NCI-H187 treated with DMSO at 0.1 percent for 48 hours (cell line): ENCODE measurements at places on chromosomes 1 and 21.
A peak's percentile ranks its signal among the peaks of the same experiment; 100 is the strongest.

- no peak for DNase-seq
These were observed 78.2 kb downstream of the DNTTIP2 start for GRCh38 chr1:93800856-93801255.

GRCh38 chr1:42962641-42963377, 4.1 kb upstream of the SLC2A1 start:
- DNase-seq: peak; percentile 33

DNA sequence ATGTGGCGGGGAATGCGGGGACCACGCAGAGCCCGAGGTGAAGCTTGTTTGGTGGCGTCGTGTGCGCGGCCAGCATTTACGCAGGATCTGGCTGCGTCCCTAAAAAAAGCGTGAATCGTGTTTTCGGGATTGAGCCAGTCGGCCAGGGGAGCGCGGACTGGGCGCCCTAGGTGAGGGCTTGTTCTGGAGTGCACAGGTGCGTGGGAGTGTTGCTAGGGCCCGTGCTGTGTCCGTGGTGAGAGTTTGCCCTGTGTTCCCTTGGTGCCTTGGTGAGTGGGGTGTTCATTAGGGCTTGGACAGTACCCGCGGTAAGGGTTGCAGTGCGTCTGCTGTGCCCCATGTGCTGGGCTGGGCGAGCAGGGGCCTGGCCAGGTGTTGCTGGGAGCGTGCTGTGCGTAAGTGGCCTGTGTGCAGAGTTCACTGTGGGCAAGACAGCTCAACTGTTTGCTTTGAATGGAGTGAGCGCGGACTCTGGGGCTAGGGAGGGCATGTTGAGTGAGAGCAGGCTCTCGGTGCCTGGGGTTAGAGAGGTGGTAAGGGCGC, 673 bp downstream of the CD46 start:
- DNase-seq: no peak

DNA sequence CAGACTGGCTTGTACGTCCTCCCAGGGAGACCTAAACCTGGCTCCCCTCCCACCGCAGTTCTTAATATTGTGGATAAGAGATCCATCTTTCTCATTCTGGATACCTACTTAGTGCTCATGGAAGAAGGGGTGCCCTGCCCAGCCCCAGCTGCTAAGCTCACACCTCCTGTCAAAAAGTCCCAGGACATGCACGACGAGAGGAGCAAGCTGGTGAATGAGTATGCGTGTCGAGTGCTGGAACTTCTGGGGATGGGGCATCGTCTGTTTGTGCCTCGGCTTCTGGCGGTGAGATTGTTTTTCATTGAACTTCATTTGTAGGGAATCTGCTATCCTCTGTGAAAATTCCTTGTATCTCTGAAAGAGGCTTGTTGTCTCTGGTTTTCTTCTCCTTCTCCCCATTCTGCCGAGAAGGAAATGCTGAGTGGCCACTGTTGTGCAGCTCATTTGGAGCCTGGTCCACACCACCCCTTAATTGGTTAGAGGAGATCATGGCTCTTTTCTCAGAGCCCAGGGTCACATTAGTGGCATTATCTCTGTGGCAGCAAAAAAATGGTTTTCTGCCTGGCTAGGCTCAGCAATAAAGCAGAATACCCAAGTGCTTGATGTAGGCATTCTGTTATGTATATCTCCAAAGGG, 199.4 kb upstream of the CACYBP start:
- no peak for DNase-seq

- no peak for DNase-seq
These were observed 62.5 kb downstream of the LRIG2 start for GRCh38 chr1:113135460-113135859.

GRCh38 chr1:224435318-224435763, 744 bp upstream of the WDR26 start:
- DNase-seq: no peak

GRCh38 chr21:41326414-41327080, 9.9 kb downstream of the FAM3B start:
- DNase-seq: no peak

- no peak for DNase-seq
These were observed 29.1 kb downstream of the DNAJC11 start for GRCh38 chr1:6672558-6672957.

DNA sequence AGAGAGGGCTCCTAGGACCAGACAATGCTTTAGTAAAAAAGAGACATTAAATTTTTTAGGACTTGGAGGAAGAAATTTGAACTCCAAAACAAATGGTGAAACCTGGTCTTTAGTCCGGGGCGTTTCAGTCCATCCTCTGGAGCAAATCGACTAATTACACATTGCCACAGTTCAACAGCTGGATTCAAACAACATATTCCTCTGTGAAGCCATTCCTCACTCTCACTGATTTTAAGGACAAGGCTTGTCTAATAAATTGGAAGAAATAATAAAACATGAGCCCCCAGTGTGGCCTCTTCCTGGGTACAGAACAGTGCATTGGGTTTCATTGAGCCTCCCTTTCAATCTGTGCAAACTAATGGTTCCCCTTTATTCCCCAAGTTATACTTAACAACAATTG, 165.1 kb downstream of the UCK2 start:
- DNase-seq: no peak

GRCh38 chr1:147794570-147794969, 34.2 kb upstream of the GJA5 start:
- DNase-seq: no peak

DNA sequence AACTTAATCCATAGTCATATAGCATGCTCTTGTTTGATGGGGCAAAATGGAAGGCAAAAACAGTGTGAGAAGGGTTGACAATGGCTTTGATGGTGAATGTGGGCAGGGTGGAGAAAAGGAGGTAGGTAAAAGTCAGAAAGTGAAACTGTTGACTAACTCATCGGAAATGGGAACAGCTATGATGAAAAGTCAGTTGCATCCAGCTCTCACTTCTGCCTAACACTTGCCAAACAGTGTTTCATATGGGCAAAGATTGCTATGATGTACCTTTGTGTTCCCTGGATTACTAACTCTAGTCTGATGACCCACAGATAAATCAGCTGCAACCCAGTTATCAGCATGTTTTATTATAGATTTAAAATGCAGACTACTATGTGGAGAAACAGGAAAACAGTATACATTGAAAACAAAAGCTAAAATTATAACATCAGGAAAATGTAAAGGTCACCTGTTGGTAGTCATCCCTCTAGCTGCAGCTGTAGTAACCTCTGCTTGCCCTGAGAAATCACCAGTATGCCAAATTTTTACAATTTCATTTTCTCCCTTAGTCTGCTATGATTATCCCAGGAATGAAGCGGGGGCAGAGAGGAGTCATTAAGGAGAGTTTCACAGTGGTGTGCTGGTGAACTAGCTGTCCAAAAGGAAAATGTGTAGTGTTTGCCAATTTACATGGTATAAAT, 11.7 kb downstream of the TNFSF18 start:
- no peak for DNase-seq

DNA sequence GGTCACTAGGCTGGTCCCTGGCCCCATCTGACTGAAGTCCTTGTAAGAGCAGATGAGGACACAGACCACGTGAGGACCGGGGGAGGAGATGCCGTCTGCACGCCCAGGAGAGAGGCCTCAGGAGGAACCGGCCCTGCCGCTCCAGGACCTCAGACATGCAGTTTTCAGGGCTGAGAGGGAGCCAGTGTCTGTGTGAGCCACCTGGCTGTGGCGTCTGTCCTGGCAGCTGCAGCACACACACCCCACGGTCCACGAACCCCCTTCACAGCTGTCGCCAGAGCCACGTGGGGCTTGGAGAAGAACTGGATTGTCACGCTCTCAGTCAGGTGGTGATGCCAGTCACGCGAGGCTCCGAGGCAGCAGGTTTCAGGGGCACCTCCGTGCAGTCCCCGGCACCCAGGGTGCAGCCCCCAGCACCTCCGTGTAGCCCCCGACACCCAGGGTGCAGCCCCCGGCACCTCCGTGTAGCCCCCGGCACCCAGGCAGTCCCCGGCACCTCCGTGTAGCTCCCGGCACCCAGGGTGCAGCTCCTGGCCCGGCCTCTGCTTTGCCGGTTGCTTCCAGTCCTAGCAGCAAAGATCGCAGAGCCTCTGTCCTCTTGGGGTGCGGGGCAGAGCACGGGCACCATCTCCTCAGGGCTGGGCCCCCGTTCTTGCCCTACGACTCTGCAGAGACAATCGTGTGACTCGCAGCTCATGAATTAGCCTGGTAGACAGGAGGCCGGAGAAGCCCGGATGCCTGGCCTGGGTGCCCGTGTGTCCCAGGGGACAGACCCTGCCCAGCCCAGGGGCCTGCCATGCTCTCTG, 19.0 kb upstream of the SUMO3 start:
- no peak for DNase-seq

DNA sequence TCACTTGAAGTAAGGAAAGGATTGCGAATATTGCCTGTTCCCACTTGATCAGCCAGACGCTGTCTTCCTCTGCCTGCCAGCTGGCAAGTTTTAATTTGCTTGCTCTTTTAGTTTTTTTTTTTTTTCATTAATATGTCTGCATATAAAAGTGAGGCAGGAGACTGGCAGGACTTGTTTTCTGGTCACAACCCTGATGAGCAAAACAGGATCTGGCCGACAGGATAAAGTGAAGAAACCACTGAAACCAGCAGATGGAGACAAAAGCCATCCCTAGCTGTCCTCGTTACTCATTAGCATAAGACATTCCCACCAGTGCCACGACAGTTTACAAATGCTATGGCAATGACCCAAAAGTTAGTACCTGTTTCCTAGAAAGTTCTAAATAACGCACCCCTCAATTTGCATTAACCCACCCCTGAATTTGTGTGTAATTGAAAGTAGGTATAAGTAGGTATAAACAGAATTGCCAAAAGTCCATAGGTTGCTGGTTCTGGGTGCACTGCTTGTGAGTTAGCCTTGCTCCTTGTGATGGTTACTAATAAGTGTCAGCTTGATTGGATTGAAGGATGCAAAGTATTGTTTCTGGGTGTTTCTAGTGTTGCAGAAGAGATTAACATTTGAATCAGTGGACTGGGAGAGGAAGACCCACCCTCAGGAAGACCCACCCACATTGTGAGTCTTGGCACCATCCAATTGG, 60.8 kb downstream of the ZNF684 start:
- no peak for DNase-seq

DNA sequence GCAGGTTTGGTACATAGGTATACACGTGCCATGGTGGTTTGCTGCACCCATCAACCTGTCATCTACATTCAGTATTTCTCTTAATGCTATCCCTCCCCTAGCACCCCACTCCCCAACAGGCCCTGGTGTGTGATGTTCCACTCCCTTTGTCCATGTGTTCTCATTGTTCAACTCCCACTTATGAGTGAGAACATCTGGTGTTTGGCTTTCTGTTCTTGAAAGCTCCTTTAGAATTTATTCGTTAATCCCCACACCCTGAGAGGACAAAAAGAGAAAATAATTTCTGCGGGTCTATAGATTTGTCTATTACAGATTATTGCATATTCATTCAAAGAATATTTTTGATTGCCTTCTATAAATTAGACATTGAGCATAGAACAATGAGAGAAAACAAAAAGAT, 455.5 kb downstream of the PLPP3 start:
- no peak for DNase-seq

- no peak for DNase-seq
These were observed 94.6 kb downstream of the STUM start for GRCh38 chr1:226643177-226643576.

GRCh38 chr1:10638559-10639005, 157.9 kb downstream of the CASZ1 start:
- no peak for DNase-seq

DNA sequence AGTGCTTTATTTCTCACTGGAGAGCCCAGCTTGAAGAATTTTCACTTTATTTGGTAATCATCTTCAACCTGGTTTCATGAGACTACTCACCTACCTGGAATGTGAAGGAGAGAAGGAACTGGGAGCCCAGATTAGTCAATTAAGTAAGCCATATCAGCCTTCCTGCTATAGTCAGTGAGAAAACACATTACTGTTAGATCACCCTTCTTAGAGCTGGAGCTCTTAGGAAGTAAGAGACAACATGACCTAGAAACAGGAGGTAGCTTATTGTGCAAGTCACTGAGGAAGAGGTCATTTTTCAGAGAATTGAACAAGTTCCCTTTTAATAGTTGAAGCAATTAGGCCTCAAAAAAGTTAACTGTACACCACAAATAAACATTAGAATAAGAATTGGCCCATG, 49.2 kb upstream of the TEKT2 start:
- no peak for DNase-seq

DNA sequence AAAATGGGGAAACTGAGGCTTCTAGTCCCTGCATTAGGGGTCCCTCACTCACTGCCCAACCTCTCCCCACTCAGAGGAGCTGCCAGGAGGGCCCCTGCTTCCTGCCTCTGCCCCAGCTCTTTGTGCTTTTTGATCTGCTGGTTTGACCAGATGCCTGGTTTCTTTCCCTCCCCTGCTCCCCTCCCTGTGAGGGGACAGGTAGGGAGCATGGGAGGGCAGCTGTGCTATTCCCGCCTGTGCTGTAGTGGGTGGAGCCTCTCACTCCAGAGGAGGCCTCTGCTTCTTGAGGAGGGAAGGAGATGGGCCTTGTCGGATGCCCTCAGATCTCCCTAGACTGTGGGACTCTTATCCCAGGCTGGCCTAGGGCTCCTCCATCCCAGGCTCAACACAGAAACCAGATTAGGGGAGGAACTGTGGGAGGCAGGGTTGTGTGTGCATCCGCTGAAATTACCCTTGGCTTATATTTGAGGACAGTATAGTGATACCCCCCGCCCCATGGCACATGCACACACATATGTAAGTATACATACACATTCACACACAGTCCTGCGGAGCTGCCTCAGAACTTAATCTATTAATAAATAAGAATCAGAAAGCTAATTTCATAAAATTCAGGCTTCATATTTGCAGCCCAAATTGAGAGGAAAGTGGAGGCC, 4.6 kb downstream of the BOLA1 start:
- DNase-seq: no peak
